ENCODE measurements at places on chromosomes 16 and 17.

DNA sequence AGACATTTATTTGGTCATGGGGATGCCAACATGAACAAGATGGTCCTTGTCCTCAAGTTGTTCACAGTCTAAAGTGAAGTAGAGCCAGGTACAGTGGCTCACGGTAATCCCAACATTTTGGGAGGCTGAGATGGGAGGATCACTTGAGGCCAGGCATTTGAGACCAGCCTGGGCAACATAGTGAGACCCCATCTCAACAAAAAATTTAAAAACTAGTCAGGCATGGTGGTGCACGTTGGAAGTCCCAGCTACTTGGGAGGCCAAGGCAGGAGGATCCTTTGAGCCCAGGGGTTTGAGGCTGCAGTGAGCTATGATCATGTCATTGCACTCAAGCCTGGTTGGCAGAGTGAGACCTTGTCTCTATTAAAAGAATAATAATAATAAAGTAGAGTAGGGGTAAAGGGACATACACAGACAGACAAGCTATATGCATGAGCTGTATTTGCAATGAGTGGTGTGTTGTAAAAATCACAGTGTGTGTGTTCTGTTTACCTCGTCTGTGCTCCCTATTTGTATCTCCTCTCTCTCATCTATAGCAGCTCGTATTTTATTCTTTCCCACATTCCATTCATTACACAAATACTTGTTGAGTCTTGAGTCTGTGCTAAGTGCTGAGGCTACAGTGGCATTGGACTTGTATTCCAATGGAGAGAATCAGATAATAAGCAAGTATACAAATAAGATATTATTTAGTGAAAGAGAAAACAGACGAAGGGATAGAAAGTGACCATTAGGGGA is 73.9 kb upstream of the DHX40 start:
- no peak for DNase-seq

GRCh38 chr16:4689864-4690704 is 3.3 kb upstream of the NUDT16L1 start:
- no peak for DNase-seq

- no peak for DNase-seq
These were observed 25.4 kb downstream of the TOX3 start for GRCh38 chr16:52521570-52521969.

DNA sequence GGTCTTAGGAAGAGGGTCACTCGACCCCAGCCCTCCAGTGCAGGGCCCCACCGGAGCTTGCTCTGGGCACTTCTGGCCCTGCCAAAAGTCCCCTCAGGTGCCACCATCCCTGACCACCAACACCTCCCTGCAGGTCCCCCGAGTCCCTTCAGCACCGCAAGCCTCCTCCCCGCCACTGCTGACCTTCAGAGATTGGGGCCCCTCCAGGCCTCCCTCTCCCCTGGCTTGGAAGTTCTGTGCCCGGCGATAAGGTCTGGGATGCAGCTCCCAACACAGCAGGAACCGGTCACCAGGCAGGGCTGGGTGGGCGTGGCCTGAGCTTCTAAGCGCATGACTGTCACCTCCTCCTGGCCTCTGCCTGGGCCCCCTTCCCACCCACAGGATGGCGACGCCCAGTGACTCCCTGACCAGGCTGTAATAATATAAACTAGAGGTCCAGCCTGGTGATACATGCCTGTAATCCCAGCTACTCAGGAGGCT is 11.2 kb downstream of the PIEZO1 start:
- no peak for DNase-seq

DNA sequence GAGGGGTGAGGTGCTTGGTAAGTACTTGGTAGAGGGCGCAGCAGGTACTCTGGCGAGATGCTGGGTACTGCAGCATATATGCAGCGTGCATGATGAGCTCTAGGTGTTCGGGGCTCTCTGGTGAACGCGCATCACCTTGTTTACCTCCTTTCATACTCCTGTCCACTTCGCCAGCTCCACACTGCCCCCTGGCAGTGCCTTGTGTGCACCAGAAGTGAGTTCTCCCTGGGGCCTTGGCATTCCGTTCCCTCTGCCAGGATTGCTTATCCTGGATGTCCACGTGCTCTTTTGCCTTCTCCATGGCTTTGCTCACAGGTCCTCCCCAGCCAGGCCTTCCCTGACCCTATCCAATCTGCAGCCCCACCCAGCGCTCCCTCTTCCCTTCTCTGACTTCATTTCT is 154.2 kb downstream of the MRM1 start:
- DNase-seq, result peak; percentile 36

DNA sequence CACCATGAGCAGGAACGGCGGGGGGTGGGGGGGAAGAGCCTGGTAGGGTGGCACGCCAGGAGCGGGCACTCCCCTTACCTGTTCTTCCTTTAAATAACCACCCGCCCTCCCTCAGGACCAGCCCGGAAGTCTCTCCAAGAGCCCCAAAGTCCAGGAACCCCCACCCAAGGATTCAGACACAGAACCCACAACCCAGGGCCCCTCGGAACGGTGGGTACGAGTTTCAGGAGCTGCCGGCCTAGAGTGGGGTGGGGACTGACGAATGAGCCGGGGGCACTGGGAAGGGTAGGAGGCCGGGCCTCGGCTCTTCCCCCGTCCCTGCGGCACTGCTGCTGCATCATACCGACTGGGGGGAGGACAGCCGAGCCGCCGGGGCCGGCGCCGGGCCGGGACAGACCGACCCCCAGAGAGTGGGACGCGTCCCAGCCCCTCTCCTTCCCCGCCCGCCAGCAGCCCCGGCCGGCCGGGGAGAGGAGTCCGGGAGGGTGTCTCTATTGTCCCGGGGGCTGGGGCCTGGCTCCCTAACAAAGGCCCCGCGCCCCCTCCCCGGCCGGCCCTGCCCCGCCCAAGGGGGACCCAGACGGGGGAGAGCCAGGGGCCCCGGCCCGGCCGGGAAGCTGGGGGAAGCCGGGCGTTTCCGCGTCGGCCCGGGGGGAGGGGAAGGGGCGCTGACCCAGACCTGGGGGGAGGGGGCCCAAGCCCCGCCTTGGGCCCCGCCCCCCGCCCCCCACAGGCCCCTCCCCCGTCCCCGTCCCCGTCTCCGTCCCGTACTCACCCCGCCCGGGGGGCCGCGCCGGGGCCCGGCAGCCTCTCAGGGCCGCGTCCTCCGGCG is 747 bp downstream of the ATXN7L3 start:
- peak; percentile 64 for DNase-seq

Measured in CD4-positive, alpha-beta T cell treated with Interleukin-17A for 1 hour (primary cell).